ENCODE measurements at places on chromosomes 11 and 22.
A peak's percentile ranks its signal among the peaks of the same experiment; 100 is the strongest.

GRCh38 chr11:106463796-106464201 is 386.3 kb downstream of the AASDHPPT start:
- H3K27ac ChIP-seq: no peak overlapping the region
- no peak overlapping the region for H3K4me3 ChIP-seq
- no peaks in the 10 kb centered on the region for H3K36me3 ChIP-seq
- no peaks in the 10 kb centered on the region for H3K4me1 ChIP-seq
- DNase-seq: no peak
- no peaks in the 10 kb centered on the region for H3K27me3 ChIP-seq

GRCh38 chr11:116412118-116412889 is 360.5 kb downstream of the BUD13 start:
- H3K4me3 ChIP-seq: no peak overlapping the region
- H3K27me3 ChIP-seq: peaks cover 13% of the 10 kb centered on the region
- H3K4me1 ChIP-seq: peaks cover 14% of the 10 kb centered on the region
- DNase-seq: peak; percentile 15

DNA sequence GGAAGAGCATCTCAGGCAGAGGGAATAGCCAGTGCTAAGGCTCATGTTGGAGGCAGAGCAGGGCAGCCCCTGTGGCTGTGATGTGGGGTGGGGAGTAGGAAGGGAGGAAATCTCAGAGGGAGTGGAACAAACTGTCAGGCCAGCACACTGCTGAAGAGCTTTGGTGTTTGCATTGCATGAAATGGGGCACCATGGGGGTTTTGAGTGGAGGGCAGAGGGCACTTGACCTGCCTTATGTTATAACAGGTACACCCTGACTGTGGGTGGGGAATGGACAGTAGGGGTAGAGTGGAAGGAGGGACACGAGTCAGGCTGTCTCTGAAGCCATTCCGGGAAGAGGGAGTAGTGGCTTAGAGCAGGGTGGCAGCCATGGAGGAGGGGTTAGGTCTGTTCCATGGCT is 24.0 kb downstream of the PRDM11 start:
- H3K27ac ChIP-seq: no peak overlapping the region
- H3K27me3 ChIP-seq: no peaks in the 10 kb centered on the region
- DNase-seq: no peak
- peaks cover 15% of the 10 kb centered on the region for H3K4me1 ChIP-seq
- no peak overlapping the region for H3K4me3 ChIP-seq
- H3K36me3 ChIP-seq: no peaks in the 10 kb centered on the region

DNA sequence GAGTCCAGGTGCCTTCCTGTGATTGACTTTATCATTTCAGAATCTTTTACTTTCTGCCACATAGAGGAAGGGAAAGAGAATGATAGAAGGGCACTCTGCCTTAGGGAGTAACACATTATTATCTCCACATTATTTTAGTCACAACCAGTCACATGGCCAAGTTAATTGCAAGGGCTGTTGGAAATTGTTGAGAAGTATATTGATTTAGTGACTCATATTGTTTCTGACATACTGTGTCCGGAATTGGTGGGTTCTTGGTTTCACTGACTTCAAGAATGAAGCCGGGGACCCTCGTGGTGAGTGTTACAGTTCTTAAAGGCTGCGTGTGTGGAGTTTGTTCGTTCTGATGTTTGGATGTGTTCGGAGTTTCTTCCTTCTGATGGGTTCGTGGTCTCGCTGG is 8.7 kb downstream of the OR51B4 start:
- H3K27ac ChIP-seq: no peak overlapping the region
- no peaks in the 10 kb centered on the region for H3K4me1 ChIP-seq
- no peak for DNase-seq

DNA sequence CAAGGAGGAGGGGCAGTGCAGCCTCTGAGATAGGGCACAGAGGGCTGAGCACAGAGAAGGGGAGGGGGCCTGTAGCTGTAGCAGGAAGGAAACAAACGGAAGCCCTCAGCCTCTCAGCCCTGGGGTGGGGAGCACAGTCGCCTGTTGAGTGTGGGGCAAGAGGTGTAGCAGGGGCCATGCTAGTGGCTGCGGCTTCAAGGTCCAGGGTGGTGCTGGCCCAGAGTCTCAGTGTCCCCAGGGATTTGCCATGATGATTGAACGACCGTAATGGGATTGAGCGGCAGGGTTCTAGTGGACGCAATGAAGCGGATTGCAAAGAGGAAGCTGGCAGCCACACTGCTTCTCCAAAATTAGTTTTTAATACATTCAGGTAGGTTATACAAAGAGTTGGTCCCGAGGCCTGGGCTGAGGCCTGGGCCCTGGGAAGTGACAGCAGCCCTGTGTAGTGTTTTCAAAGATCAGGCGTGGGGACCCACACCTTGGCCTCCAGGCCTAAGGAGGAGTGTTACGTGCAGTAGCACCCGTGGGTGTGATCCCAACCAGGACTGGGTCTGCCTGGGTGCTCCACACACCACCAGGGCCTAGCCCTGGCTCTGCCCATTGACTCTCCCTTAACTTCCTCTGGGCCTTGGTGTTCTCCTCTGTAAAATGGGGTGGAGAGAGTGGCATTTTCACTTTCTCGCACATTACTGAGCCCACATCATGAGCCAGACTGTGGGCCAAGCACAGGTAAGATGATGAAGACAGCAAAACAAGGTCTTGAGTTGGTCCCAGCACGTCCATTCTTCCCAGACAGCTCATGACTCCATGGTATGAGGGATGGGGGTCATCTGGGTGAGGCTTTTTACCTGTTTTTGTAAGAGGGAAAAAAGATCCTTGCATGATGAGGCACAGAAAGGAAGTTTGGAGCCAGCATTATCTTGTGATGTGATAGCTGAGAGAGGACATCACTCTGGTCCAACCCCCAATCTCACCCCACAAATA is 13.1 kb downstream of the LRRC32 start:
- no peaks in the 10 kb centered on the region for H3K4me1 ChIP-seq
- no peak for DNase-seq
- no peaks in the 10 kb centered on the region for H3K36me3 ChIP-seq
- no peak overlapping the region for H3K4me3 ChIP-seq
- H3K27me3 ChIP-seq: peaks cover 90% of the 10 kb centered on the region
- H3K27ac ChIP-seq: no peak overlapping the region

All from Calu3 (cell line).